ENCODE measurements at places on chromosomes 2 and 18. TPM values are rescaled to one million over a fixed set of nuclear protein-coding genes. Genes with fewer than 3 reads are reported as not detected.

MYOM1 gene
- total RNA-seq: under 0.01 TPM

DNA sequence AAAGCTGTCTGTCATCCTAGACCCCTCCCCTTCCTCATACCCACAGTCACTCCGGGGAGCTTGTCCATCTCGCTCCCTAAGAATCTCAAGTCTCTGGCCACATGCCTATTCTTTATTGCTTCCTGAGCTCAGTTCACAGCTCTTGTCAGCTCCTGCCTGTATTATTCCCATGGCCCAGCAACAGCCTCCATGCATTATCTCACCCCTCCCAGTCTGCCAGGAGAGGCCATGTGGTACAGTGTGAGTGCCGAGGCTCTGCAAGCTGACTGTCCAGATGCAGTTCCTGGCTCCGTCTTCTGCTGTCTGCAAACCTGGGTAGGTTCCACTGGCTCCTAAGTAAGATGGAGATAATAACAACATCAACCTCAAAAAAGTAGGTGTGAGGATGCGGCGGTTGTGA, 79.7 kb downstream of the MRPS9 start:
- DNase-seq: peak; percentile 3

GRCh38 chr2:176745543-176746200, 466.9 kb upstream of the HNRNPA3 start:
- DNase-seq: no peak

GRCh38 chr2:23385748-23386338, 864 bp downstream of the KLHL29 start:
- no peak for DNase-seq

IL36RN gene
- total RNA-seq: not detected

GRCh38 chr2:10514743-10515142, 66.6 kb upstream of the ODC1 start:
- peak; percentile 92 for DNase-seq

- DNase-seq: no peak
These were observed 130.0 kb upstream of the PXDN start for GRCh38 chr2:1874101-1874865.

DNA sequence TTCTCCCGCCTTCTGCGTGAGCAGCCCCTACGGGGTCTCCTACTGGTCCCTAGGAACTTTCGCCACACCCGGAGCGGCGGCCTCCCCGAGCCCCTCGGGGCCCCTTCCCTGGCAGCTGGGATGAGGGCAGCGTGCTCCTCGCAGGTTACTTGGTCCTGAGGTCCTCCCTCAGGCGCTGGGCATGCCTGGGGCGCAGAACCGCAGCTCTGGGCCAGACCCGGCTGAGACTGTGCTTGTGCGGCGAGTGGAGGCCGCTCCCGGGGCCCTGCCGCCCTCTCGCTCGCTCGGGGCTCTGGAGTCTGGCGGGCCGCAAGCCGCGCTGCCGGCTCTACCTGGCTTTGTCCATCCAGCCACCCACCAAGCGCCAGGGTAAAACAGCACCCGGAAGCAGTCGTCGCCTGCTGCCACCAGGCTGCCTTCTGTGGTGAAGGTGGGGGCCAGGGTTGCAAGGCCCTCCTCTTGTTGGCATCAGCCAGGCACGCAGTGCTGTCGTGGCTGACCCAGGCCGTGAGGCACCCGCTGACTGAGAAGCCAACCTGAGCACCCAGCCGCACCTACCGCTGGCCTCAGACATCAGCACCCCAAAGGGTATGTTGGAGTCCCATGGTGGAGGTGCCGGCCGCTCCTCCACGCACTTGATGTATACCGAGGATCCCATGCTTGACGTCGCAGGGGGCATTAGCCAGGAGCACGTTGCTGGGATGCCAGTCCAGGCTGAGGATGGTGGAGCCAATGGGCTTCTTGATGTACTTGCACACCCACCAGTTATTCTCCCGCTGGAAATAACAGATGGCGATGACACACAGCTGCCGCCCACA, 46.1 kb upstream of the PTH2R start:
- no peak for DNase-seq

RAPH1 gene
- total RNA-seq: 13.1 TPM

- no peak for DNase-seq
These were observed 456.4 kb downstream of the SETBP1 start for GRCh38 chr18:45137087-45137419.

CCDC141 gene
- total RNA-seq: not detected

TOGARAM2 gene
- 0.28 TPM for total RNA-seq

C2orf78 gene
- not detected for total RNA-seq

GRCh38 chr2:201183365-201183727, 405 bp downstream of the CASP10 start:
- DNase-seq: no peak
